Stimulated activated CD4-positive, alpha-beta T cell treated with anti-CD3 and anti-CD28 coated beads, Interleukin-15, amount 100 ng/mL, for 24 hours (primary cell): ENCODE measurements at places on chromosomes 2 and 18.

DNA sequence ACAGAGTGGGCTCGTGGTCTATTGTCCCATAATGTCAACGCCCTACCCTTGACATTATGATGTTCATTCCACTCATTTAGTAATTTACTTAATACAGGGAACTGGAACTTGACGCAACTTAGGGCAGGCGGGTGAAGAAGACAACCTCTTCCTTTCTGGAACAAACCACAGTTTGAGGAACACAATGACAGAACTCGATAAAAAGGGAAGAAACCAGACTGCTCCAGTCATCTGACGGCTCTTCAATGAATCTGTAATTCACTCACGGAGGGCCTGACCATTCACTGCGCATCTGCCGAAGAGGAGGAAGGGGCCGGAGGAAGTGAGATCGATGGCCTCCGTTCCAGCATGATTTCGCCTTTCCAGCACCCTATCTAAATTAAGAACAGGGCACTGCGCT, 83.2 kb downstream of the BCL2 start:
- no peak for DNase-seq

DNA sequence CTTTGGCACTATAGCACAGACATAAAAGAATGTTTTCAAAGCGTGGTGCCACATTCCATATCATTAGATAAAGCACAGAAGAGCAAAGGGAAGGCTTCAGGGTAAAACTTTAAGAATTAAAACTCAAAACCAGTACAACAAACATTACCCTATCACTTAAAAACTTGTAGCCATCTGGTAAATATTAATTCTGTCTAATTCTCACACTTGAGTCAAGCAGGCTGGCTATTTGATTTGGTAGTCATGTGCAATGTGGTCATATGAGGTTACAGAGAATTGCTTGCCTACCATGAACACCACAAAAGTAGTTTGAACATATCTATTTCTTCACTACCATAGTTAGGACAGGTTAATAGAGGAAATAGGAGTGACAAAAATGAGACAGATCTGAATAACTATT, 244.9 kb downstream of the IRS1 start:
- DNase-seq, result no peak

- DNase-seq, result no peak
These were observed 336.3 kb upstream of the THUMPD2 start for GRCh38 chr2:40115348-40115747.

DNA sequence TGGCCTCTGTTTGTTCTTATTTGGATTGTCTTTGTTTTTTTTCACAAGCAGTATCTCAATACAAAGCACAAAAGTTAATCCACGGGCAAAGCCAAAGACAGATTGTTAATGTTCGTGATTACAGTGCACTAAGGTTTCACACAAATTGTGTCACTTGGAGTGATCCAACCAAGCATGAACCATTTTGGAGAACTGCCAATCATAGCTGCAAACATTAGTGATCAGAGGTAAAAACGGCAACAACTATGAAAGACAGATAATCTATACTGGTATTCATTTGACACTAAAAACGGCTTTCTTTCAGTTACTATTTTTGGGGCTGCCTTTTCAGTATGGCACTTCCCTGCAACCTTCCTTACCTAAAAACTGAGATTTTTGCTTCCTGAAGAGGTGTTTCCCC, 213.1 kb upstream of the GULP1 start:
- DNase-seq, result no peak

DNA sequence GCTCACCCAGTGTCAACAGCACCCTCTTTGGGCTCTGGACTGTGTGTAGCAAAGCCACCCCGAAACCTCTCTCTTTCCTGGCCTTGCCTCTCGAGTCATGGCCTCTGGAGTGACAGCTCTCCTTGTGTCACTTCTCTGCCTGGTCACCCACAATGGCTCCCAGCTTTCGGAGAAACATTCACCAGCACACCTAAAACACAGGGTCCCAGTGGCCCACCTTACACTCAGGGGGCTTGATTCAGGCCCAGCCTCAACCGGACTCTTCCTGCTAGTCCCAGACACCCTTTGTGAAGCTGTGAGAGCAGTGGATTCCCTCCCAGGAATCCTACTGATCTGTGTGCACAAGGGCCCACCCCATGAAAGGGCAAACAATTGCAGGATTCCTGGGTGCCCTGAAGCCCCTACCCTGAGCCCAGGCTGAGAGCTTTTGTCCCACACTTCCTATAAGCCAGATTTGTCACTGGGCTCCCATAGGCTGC, 137.2 kb upstream of the HAAO start:
- no peak for DNase-seq
